Stimulated activated CD4-positive, alpha-beta T cell treated with anti-CD3 and anti-CD28 coated beads, Interleukin-4, amount 100 ng/mL, for 4 hours (primary cell): ENCODE measurements at places on chromosomes 1 and 21.
A peak's percentile ranks its signal among the peaks of the same experiment; 100 is the strongest.

- DNase-seq = no peak
Measured at GRCh38 chr1:213938776-213939175, 49.0 kb upstream of the PROX1 start.

DNA sequence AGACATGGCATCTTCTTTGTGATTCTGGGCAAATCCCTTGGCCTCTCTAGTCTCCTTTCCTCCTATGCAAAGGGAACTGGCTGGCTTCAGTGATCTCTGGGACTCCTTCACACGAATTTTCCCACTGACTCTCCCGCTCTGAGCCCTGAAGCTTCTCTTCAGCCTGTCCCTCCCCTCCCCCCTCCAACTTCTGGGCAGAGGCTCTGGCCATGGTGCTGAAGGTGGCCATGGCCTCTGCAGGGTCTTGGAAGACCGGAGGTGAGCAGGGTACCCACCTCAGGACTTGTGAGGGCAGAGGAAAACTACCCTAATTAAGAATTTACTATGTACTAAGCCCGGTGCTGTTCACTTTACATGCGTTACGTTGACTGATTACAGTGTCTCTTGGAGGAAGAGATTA, 29.4 kb upstream of the POU3F1 start:
- no peak for DNase-seq

GRCh38 chr1:116252785-116253184, 120.3 kb upstream of the ATP1A1 start:
- no peak for DNase-seq

DNA sequence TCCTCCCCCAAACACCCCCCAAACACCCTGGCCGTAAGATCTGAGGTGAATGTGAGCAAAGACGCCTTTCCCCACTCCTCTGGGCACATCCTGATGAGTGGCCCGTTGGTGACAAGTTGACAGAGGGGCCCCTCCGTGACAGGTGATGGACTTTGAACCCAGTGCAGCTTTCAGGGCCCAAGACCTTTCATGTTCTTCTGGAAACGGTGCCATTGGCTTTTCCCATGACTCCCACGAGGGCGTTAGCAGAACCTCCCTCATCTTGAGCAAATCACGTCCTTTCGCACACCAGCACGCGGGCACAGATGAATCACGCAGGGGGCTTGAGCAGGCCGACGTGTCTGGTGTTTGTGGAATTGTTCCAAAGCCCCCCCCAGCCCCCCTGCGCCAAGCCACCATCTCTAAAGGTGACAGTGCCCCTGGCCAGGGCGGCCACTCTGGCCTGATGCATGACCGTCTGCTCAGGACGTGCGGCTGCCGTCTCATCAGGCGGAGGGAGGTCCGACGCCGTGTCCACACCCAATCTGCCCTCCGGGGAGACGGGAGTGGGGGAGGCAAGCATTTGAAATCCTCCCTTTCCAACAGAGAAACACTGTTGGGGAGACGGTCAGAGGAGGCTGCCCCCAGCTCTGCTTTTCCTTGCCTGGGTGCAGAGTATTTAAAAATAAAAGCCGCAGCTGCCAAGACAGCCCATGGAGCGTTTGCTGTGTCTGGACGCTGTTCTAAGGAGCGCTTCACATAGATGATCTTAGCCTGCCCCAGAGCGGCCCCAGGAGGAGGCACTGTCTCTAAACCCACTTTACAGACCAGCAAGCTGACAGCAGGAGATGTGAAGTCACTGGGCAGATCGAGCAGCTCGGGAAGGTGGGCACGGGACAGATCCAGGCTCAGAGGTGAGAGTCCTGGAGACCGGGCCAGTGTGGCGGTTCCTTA, 98.3 kb upstream of the ARHGEF16 start:
- DNase-seq = no peak

- no peak for DNase-seq
Measured at GRCh38 chr1:172448995-172449584, 5.2 kb upstream of the PIGC start.

DNA sequence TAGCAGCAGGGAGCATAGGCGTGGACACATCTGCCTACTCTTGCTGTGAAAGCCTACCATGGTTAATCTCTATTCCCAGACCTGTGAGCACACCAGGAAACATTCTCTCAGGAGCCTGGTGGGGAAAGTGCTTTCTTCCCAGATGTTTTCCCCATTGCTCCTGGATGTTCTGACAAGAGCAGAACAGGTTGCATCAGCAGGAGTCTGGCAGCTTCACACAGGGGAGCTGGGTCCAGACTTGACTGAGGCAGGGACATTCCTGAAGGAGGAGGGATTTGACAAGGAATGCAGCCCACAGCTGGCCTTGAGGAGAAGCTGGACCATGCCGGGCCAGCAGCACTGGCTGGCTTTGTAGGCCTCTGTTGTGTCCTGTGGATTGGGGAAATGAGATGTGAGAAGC, 21.0 kb upstream of the ARTN start:
- DNase-seq = no peak

DNA sequence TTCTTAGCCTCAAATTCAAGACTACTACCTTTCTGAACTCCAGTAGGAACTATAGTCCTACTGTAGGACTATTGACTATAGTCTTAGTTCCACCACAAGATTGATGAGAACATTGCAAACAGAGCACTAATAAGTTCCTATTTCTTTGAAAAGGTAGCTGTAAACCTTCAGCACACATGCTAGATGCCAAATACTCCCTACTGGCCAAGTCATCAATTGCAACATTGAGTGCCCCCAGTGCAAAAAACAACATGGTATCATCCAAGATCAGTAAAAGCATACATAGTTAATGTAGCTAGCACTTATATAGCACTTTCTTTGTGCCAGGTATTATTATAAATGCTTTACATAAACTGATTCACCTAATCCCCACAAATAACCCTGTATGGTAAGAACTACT, 99.8 kb downstream of the MRPL39 start:
- no peak for DNase-seq

GRCh38 chr1:1349256-1350012, at the start of gene DVL1:
DVL1 (minus strand) TSS chr1:1349418; CDS start chr1:1349065, 353 bp downstream.
- peak; percentile 79 for DNase-seq

DNA sequence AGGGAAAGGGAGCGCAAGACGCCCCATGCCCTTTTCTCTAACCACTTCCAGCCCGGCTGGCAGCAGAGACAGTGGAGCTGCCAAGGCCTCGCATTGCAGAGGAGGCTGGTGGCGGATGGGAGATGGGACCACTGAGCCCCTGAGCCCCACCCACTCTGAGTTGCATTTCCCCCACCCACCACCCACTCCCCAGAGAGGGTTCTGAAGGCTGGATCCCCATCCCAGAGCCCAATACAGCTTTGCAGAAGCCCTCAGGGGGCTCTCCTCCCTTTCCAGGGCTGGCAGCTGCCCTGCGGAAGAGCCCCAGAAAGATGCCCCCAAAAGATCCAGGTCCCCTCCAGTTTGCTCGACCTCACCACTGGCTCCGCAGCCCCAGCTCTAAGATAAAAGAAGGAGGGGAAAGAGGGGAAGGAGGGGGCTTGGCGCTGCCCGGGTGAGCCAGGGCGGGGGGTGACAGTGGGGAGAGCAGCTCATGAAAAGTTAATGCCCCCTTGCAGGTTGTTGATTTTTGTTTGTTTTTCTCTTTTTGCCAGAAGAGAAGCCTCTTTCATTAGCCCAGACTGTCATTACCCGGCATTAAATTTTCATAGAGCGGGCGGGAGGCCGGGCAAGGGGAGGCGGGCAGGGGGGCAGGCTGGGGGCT, 38.4 kb upstream of the CASZ1 start:
- DNase-seq = no peak

DNA sequence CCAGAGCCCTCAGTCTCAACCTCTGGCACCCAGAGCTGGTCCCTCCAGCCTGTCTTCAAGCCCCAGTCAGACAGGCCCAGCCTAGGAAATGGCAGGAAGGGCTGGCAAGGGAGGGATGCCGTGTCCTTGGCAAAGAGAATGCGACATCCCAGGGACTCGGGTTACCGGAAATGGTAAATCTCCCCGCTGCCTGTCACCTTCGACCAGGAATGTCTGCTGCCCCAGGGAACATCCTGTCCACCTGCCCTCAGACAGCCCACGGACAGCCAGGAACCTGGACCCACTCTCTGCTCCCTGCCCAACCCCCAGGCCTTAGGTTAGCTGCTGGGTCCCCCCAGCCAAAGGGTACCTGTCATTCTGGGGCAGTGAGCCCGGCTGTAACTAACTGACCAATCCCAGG, 23.9 kb downstream of the HSPG2 start:
- no peak for DNase-seq

GRCh38 chr1:93596329-93597089, 85.1 kb downstream of the BCAR3 start:
- no peak for DNase-seq

DNA sequence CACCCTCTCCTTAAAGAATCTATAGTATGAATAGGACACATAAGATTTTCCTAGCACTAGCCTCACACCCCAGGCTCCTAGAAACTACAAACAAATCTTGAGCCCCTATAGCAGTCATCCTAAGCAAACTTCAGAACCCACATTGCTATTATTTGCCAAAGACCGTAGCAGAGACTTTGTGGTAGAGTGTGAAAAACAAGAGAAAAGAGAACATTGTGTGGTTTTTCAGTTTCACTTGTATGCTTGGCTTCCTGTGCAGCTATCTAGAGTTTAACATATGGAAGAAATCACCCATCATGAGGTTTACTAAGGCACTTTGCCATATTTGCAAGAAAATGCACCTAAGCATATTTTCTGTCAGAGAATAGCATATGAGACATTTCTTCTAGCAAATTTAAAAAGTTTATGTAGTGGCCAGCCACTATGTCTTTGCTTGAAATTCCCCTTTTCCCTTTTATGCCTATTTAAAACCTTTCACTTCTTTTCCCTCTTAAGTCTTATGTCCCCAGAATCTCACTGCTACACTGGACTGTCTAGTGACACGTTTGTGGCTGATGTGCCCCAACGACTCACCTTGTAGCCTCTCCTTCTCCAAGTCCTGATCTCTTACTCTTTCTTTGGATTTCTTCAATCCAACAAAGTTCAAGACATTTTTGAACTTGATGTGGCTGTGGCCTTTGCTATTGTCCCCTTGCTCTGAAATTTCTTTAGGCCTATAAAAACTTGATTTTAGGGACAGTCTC, 25.6 kb downstream of the CCDC190 start:
- DNase-seq = no peak

GRCh38 chr1:162285149-162285561, 91.5 kb downstream of the SPATA46 start:
- no peak for DNase-seq

DNA sequence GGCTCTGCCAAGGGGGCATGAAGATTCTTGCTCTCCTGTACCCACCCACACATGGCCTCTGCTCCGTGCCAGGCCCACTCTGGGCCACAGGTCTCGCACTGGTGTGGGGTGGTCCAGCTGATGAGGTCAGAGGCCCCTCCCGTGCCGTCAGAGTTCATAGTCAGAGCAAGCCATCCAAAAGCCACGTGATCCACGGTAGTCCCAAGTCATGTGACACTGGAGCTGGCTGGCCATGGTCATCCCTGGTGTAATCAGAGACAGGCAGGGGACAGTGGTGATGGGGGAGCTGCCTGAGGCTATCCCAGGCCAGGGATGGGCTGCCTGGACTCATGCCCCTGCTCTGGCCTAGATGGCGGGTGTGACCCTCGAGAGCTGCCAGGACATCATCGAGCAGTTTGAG, 10.5 kb downstream of the PLCH2 start:
- no peak for DNase-seq

GRCh38 chr1:246532519-246532918, 25.4 kb upstream of the SMYD3 start:
- DNase-seq = no peak

DNA sequence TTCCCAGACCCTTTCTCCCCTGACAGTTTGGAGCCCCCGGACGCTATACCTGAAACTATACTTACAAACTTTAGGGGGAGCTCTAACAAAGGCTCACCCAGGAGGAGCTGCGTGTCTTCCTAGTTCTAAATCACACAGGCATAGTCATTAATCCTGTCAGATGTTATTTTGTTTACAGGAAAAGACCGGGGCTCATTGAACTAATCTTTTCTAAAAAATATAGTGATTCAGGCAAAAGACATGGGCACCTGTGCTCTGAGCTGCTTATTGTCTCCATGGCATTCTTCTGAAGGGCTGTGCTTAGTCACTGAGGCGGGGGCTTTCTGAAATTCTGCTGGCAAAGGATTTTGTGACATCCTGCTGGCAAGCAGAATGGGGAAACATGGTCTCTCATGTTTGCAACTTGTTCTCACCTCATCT, 1577.0 kb downstream of the NCAM2 start:
- DNase-seq = no peak

DNA sequence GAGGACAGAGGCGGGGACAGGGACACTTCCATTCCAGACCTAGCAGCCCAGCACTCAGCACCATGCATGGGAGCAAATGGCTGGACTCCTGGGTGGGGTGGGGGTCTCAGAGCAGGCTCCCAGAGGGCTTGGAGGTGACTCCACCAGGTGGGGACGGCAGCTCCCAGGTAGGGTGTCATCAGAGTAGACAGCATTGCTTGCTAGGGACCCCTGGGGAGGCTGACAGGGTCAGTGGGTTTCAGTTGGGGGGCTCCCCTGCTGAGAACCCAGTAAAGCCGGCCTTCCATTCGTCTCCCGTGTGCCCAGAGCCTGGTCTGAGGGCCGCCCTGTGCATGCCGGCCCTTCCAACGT, 4.8 kb upstream of the GJC2 start:
- DNase-seq = no peak

- DNase-seq = no peak
Measured at GRCh38 chr1:151060007-151060656, at the start of gene MLLT11. MLLT11 (plus strand) TSS chr1:151060397; CDS start chr1:151067225, 6,828 bp downstream.

- DNase-seq = no peak
Measured at GRCh38 chr1:161070761-161071160, 1.1 kb upstream of the ARHGAP30 start.

DNA sequence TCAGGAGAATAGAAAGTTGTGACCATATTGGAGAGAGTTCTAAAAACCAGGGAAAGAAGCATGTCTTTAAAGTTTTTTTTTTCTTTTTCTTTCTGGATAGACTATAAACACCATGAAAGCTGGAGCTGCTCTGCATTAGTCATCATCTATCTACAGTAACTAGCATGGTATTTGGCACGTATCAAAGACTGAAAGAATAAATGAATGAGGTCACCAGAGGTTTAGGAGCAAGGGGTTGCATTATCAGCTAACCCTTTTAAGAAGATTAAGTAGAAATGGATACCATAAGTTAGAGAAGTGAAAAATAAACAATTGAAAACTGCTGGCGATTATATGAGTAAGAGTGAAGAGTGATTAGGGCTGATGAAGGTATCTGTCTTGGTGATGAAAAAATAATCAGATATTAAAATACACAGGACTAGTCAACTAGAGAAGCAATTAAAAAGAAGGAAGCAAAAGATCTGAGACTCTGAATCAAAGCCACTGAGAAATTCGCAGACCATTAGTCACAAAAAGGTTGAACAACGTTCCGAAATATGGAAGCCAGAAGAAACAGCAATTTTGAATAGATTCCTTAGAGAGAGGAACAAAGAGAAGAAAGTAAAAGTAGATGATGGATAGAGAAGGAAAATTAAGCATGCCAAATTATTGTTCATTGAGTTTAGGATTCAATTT, 536.4 kb downstream of the DPYD start:
- no peak for DNase-seq

DNA sequence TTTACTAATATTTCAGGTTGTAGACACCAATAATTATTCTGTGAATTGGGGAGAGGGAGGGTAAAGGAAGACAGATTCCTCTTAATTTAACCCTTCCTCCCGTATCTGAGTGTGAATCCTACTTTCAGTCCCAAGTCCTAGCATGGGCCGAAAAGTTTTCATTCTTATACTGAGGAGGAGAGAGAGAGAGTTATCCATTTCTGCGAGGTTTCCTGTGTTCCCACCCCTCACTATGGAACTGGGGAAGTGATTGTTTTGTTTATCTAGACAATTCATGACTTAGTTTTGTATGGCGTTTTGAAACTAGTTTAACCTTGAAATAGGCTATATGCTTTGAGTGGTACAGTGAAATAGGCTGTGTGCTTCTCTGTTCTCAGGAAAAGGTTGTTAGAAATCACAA, 134.0 kb upstream of the DPYD start:
- DNase-seq = no peak

- DNase-seq = no peak
Measured at GRCh38 chr1:5343256-5344020, 648.8 kb downstream of the NPHP4 start.
